Naive B cell (primary cell): ENCODE measurements at places on chromosomes 1 and 21.

GRCh38 chr1:56437959-56438358 is 141.4 kb downstream of the PLPP3 start:
- DNase-seq, result no peak

GRCh38 chr1:220733086-220733601 is 15.0 kb upstream of the MTARC2 start:
- peak; percentile 64 for DNase-seq

GRCh38 chr1:19445417-19446342 is 39.7 kb downstream of the CAPZB start:
- peak; percentile 15 for DNase-seq

- no peak for DNase-seq
Measured at GRCh38 chr1:48671578-48671977, 105.1 kb downstream of the BEND5 start.

DNA sequence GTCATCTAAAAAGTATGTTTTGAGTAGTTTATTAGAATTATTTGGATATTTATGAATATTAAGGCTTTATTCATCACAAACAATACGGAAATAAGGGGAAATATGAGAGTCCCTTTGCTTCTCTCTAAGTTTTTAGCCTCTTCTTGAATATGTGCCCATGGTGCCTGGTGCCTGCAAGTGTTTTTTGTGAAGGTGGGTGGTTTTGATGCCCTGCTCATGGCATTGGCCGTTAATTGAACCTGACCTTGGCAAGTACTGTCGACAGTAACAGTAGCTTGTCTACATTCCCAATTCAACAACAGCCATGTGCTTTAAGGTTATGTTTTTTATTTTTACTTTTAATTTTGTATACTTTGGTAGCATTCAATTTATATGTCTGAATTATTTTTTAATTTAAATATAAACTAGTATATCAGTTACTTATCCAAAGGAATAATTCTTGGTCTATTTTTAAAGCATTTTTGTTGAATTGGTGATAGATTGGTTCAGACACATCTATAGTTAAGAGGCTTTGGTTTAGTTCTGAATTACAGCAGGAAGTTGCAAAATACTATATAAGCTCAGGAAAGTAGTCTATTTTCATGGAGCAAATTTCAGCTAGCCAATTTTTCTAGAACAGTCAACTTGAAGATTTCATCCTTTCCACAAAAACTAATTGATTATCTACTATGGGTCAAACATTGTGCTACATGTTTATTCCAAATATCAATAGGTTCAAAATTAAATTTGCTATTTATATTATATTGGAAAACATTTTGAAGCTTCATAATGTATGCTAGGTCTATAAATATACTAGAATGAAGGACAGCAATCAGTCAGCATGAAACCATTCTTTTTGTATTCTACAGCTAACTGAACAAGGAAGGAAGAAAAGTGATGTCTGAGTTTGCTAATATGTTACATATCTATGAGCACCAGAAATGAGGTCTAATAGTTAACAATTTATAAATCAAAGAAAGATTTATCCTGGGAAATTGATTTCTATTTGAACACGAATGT is 184.4 kb downstream of the MRPL39 start:
- DNase-seq, result no peak

DNA sequence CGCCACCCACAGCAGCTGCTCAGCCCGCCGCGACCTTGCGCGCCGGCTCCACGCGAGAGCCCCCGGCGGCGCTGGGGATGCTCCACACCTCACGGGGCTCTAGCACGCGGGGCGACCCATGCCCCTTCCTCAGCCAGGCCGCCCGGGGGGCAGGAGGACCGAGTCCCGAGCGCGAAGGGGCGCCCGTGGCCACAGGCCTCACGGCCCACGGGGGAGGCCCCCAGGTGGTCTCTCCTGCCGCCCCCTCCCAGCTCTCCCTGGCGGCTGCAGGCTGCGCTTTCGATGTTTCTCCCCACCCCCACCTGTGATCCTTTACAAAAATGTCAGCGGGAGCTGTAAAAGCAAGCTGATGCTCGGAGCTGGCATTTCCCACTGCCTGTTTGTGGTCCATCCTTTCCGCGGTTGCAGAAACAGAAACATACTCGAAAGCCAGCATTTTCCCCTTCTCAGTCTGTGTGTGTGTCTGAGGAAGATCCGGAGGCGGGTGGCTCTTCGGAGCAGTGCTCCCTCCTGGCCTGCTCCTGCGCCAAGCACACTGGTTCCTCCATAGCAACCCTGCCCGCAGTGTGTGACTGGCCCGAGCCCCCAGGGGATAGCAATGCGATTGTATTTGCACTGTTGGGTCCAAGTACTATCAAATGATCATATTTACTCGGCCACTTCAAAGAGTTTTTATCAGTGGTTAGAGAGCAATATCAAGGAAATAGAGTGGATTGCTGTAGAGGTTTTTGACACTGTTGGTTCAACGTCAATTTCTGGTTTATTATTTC is 2.1 kb downstream of the KIF26B start:
- no peak for DNase-seq

DNA sequence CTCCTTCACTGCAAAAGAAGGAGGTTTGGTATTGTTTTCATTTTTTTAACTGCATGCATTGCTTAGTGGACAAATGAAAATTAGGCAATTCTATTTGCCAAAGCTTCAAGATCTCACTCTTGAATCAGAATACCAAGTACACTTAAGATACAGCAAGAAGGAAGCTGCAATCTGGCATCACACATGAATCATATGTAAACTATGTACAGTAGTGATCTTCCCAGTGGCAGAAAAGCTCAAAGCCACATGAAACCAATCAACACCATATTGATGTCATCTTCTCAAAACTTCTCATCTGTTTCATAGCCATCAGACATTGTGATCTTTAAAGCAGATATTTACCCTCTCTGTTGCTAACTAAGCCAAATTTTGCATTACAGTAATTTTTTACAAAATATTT is 550.1 kb downstream of the LTN1 start:
- no peak for DNase-seq

GRCh38 chr1:7299329-7299799 is 471.7 kb upstream of the VAMP3 start:
- DNase-seq, result no peak

DNA sequence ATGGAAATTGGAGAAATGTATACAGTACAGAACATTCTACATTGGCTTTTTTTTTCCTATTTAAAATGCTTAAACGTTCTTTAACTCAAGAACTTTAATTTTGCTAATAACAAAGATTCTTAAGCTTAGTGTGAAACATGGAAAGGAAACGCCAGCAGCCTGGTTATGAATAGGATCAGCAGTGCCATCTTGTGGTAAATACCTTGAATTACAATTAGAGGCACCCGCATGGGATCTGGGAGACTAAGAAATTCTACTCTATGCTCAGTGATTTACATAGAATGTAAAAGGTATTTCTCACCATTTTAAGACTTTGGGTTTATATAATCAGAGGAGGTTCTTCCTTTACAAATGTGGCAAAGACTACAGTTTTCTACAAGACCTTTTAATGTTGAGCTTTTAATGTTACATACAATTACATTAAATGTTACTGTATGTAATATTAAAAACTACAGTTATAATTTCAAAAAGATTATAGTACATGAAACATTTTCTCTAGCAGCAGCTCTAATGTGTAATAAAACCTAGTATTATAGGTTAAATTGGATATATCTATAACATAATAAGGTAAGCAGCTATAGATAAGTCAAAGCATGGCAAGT is 32.1 kb upstream of the APOBEC4 start:
- DNase-seq, result peak; percentile 19

- DNase-seq, result no peak
Measured at GRCh38 chr1:171881442-171881841, 40.1 kb downstream of the DNM3 start.

DNA sequence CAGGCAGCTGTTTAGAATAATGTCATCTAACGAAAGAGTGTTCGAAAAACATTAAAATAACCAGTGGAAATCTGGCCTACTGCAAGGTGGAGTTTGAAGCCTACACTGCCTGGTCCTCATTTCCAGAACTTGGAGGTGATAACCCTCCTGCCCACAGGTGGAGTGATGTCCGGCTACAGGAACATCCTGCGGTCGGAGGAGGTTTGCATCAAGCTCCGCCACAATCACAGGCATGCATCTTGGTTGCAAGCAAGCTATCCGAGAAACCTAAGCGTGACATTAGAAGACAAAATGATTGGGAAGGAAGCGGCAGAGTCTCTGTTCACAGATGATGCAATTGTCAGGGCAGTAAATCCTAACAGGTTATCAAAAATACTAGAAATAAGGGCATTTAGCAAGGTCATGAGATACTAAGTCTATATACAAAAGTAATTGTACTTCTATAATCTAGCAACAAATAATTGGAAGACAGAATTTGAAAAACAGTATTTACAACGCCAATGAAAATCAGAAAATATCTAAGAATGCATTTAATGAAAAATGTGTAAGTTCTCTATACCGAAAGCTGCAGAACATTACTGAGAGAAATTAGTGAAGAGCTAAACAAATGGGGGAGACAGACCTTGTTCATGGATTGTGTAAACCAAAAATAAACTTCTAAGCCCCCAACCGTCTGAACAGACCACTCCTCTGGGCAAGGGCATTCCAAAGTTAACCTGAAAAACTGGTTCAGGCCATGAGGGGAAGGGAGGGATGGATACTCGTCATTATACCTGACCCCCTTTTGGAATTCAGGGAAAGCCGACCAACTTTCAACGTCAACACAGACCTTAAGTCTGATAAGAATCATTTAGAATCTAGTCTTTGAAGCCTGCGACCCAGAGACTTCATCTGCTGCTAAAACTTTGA is 4.7 kb upstream of the SLC19A1 start:
- DNase-seq, result no peak

DNA sequence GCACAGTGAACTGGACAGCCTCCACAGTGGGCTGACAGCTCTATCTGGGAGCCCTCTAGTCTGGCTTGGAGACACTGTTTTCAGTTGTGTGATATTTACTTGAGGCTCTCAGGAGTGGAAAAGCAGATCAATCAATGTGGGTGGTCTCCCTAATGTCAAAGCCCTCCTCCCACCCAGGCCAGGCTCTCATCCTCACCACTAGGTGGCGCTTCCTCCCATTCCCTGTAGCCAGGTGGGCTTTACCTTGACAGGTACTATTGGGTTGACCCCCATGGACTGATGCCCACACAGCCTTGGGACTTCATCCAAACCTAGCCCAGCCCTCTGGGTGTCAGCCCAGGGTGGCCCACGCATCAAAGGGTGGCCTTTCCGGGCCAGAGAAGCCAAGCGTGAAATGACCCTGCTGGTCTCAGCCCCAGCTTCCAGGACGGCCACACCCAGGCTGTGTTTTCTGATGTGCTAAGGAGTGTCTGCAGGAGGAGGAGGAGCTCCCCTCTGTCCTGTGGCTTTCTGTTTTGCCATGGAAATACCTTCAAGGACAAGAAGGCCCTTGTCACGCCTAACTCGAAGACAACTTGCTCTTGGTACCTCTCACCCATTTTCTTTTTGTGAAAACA is 54.0 kb downstream of the CLIC6 start:
- peak; percentile 5 for DNase-seq

GRCh38 chr1:230909974-230910754 is 41.8 kb upstream of the C1orf198 start:
- no peak for DNase-seq

DNA sequence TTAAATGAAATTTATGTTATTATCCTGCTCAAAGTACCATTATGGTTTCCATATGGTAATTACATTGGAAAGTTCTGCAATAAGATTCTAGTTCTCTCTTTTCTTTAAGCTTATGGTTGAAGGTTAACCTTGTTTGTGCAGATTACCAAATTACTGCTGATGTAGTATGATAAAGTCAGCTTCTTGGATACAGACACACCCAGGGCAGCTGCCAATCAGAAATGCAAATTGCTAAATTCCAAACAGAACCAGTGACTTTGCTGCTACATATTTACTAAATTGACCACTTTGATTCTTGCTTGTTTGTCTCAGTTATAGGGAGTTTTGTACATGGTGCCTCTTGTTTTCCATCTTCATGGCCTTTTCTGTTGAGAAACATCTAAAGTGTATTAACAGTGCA is 26.5 kb downstream of the GNAT2 start:
- DNase-seq, result no peak

- no peak for DNase-seq
Measured at GRCh38 chr1:2384130-2384860, 7.1 kb downstream of the MORN1 start.

DNA sequence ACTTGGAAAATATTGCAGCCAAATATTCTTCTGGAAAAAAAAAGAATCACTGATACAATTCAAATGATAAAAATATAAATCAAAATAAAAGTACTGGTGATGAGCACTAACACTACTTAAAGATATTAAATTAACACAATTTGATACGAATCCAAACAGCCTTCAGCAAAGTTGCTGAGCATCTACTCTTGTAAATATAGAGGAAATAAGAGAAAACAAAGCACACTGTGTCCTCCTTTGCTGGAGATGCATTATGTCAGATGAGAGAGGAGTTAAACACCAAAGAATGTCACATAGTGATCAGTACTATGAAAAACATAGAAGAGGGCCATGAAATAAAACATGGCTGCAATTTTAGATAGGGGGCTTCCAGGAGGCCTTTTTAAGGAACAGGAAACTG is 177.4 kb upstream of the RNPC3 start:
- no peak for DNase-seq

DNA sequence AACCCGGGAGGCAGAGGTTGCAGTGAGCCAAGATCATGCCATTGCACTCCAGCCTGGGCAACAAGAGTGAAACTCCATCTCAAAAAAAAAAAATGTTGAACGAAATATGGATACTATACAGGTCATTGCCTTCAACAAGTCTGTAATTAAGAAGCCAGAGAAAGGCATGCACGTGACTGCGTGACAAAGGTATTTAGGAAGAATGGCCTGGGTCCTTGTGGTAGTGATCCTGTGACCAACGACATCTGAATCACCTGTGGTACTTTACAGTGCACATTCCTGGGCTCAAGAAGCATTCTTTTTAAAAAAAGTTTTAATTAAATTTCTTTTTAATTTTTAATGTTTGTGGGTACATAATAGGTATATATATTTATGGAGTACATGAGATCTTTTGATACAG is 115.0 kb downstream of the GREM2 start:
- DNase-seq, result no peak

- peak; percentile 0 for DNase-seq
Measured at GRCh38 chr1:179510038-179510437, 65.7 kb downstream of the NPHS2 start.

- DNase-seq, result no peak
Measured at GRCh38 chr1:164667001-164667400, 108.0 kb downstream of the PBX1 start.

DNA sequence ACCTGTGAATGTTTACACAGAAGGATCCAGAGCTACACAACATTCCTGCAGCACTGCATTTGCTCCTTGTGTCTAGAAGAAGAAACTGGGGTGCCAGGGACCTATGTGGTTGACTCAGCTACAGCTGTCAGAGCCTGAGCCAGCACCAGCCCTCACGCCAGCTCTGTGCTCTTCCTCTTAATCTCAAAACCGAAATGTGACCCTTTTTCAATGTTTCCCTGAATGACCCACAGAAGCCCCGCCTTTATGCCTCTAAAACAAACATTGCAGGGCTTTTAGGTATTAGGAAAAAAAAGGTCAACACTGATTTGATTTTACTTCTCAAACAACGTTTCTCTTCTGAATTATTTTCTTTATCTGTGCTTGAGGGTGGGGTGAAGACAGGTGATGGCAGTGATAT is 260.5 kb downstream of the DYRK1A start:
- DNase-seq, result no peak

- DNase-seq, result peak; percentile 22
Measured at GRCh38 chr1:116020668-116021272, 44.5 kb downstream of the SLC22A15 start.

GRCh38 chr1:63651161-63651701 is 58.0 kb downstream of the PGM1 start:
- no peak for DNase-seq

- DNase-seq, result no peak
Measured at GRCh38 chr1:243459059-243459458, 203.2 kb downstream of the SDCCAG8 start.
